SJSA1 (cell line): ENCODE measurements at places on chromosomes 6 and 20. TPM values are rescaled to one million over a fixed set of nuclear protein-coding genes. Genes with fewer than 3 reads are reported as not detected.

- no peaks in the 10 kb centered on the region for H3K27me3 ChIP-seq
- H3K27ac ChIP-seq: no peak overlapping the region
- no peak overlapping the region for H3K4me3 ChIP-seq
- H3K36me3 ChIP-seq: peaks cover 17% of the 10 kb centered on the region; the same call in 1 of the 2 replicates
- no peak for DNase-seq
- peaks cover 28% of the 10 kb centered on the region for H3K4me1 ChIP-seq
Measured at GRCh38 chr20:45008521-45009049, 42.3 kb downstream of the STK4 start.

GRCh38 chr6:104400844-104401243, 458.9 kb downstream of the HACE1 start:
- peak; percentile 48 for DNase-seq
- peaks cover 43% of the 10 kb centered on the region for H3K4me1 ChIP-seq
- H3K27ac ChIP-seq: peak overlapping the region; percentile 19
- H3K4me3 ChIP-seq: no peak overlapping the region
- H3K36me3 ChIP-seq: no peaks in the 10 kb centered on the region

DNA sequence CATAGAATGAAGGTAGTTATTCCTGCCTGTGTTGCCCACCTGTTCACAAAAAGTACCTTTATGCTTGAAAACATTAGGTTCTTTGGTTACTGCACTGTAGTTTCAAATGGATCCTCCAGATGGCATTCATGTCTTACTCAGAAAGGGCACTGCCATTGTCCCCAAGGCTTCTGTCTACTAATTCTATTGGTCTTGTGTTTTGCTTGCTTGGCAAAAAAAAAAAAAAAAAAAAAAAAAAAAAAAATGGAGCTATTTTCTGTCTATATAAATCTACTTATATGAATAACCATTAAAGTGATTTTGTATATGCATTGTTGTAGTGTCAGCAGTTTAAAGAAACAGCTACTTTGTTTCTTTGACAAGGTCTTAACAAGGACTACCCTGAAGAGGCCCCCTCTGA, 12.7 kb upstream of the EFHC1 start:
- H3K4me3 ChIP-seq: no peak overlapping the region
- no peak overlapping the region for H3K27ac ChIP-seq

GRCh38 chr6:43983191-43983590, 144.1 kb downstream of the MRPL14 start:
- no peaks in the 10 kb centered on the region for H3K4me1 ChIP-seq
- no peak overlapping the region for H3K27ac ChIP-seq
- H3K27me3 ChIP-seq: no peaks in the 10 kb centered on the region
- DNase-seq: no peak
- H3K4me3 ChIP-seq: no peak overlapping the region
- no peaks in the 10 kb centered on the region for H3K36me3 ChIP-seq

GRCh38 chr6:156801712-156802111, 24.5 kb downstream of the ARID1B start:
- H3K36me3 ChIP-seq: no peaks in the 10 kb centered on the region
- H3K4me3 ChIP-seq: no peak overlapping the region
- H3K27ac ChIP-seq: no peak overlapping the region
- H3K27me3 ChIP-seq: no peaks in the 10 kb centered on the region
- H3K4me1 ChIP-seq: no peaks in the 10 kb centered on the region
- DNase-seq: no peak

TCP11 gene
- total RNA-seq: 0.60 and 1.6 TPM in 2 replicates
